Left colon (tissue), 2 donors: ENCODE measurements at places on chromosomes 5 and 9. TPM values are rescaled to one million over a fixed set of nuclear protein-coding genes. Genes with fewer than 3 reads are reported as not detected.
A peak's percentile ranks its signal among the peaks of the same experiment; 100 is the strongest.

The GFRA3 gene
- 0.82 TPM for total RNA-seq

The RASEF gene
- 51.1 TPM for total RNA-seq

GRCh38 chr5:170623576-170624181 lies 119.9 kb downstream of the KCNIP1 start:
- peak; percentile 20 for DNase-seq

DNA sequence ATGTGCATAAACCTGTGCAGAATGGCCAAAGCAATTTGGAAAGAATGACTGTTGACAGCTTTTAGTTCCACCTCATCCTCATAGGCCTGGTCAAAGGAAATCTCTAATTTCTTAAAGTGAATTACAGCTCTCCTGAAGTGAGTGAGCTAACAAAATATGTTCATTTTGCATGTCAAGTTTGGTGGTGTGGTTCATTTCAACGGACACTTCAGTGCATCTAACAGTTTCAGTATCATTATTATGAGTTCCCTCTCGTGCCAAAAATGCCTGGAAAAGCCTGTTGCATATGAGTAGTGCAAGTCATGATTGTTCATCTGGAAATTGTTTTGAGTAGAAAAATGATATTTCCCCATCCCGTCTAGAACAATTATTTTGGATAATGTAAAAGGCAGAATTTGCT lies 53.2 kb upstream of the HMHB1 start:
- DNase-seq, result no peak

DNA sequence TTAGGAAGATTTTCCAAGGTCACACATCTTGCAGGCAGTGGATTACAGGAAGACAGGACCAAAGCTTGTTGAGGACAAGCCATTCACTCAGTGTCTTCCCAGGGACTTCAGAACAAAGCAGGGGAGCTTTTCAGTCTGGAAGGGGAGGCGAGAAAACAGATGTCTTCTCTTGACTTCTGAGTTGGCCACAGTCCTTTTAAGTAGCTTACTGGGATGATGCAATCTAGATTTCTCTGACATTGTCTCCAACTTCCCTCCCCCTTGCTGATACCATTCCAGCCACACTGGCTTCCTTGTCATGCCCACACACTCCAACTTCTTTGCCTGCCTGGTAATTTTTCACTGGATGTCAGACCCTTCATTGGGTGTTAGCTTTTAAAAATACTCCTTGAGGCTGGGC lies 174.2 kb upstream of the TBC1D2 start:
- DNase-seq, result no peak

- DNase-seq, result no peak
Observed at GRCh38 chr5:123104607-123105006, 15.6 kb downstream of the PRDM6 start.
